CD14-positive monocyte (primary cell): ENCODE measurements at places on chromosomes 2 and 18.

GRCh38 chr2:78455586-78455985 is 569.9 kb upstream of the REG3G start:
- DNase-seq: no peak

DNA sequence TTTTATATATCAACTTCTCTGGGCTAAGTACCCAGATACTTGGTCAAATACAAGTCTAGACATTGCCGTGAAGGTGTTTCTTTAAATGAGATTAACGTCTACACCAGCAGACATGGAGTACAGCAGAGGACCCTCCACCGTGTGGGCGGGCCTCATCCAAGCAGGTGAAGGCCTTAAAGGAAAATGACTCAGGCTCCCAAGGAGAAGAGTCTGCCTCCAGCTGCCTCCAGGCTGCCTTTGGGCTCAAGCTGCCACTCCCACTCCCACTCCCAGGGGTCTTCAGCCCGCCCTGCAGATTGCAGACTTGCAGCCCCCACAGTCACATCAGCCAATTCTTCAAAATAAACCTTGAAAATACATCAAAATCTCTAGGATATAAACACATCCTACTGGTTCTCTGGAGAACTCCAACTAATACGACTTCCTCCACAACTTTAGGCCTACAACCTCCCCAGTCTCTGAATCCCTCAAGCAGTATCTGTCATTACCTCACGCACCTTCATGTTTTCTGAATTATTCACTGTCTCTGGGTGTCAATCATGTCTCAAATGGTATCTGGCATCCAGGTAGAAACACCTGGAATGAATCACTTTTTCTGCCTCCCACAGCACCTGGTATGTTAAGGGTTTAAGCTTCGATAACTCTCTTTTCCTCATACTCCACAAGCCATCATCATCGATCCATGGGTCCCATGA is 6.9 kb downstream of the ITGB1BP1 start:
- DNase-seq: no peak

DNA sequence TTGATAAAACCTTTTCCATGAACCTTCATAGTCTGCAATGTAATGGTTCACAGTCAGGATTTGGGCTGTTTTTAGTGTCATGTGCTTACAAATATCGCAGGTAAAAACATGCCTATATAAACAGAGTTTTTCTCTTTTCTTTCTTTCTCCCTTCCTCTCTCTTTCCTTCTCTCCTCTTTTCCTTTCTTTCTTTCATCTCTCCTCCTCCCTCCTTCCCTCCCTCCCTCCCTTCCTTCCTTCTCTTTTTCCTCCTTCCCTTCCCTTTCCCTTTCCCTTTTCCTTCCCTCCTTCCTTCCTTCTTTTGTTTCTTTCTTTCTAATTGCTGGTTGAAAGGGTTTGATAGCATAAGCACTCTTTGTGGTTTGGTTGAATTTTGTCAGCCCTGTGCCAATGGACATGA is 9.6 kb upstream of the NPPC start:
- no peak for DNase-seq

- peak; percentile 73 for DNase-seq
Measured at GRCh38 chr2:8488001-8488738, 193.7 kb upstream of the ID2 start.
